Fibroblast of the aortic adventitia (primary cell): ENCODE measurements at places on chromosomes 1 and 21.

GRCh38 chr1:182406012-182406411 lies 5.5 kb upstream of the TEDDM1 start:
- DNase-seq, result no peak

DNA sequence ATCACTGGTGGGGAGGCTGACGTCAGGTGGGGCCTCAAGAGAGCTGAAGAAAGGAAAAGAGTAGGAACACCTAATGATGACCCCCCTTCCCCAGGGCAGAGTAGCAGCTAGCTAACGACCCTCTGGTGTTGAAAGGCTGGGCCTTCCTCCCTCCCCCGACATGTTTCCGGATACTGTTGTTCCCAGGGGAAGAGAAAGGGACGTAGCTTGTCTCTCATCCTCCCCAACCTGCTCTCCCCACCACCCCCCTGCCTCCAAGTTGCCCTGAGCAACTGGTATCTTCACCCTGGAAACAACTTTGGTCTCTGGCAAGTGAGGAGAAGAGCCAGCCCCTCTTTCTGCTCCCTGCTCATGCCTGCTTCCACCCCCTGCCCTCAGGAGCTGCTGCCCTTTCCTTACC lies 2.4 kb downstream of the SEMA6C start:
- no peak for DNase-seq

DNA sequence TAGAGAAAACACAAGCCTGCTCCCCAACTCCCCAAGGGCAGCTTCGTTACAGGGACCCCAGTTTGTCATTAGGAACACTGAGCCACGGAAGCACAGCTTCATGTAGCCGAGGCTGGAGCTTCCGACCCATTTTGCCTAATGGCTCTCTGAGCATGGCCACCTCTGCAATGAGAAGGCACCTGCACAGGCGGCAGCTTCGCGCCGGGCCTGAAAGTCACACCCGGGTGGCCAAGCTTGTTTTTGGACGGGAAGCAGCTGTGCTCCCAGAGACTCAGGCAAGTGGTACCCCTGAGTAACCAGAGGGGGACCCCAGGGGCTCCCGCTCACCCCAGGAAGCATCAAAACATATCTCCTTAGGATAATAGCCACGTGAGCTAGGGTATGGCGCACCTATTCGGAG lies 80.9 kb downstream of the SLC66A1 start:
- DNase-seq, result no peak

GRCh38 chr1:200163911-200164310 lies 136.4 kb downstream of the NR5A2 start:
- no peak for DNase-seq

- no peak for DNase-seq
These were observed 88.3 kb downstream of the S1PR1 start for GRCh38 chr1:101325144-101325543.

DNA sequence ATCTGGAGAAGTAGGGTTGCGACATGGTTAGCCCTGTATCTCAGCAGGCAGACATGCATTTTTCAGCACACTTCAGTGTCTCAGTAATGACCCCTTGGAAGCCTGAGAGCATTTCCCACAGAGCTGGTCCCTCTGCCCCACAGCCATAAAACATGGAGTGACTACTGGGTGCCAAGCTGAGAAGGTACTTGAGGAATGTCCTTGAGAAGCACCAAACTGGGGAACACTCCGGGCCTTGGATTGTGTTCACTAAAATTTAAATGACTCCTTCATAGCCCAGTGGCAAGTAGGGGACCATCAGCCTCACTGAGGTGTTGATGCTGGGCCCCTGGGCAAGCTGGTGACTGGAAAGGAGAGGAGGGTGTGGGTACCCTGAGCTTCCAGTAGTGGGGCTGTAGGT lies 54.7 kb downstream of the KCNJ6 start:
- no peak for DNase-seq

DNA sequence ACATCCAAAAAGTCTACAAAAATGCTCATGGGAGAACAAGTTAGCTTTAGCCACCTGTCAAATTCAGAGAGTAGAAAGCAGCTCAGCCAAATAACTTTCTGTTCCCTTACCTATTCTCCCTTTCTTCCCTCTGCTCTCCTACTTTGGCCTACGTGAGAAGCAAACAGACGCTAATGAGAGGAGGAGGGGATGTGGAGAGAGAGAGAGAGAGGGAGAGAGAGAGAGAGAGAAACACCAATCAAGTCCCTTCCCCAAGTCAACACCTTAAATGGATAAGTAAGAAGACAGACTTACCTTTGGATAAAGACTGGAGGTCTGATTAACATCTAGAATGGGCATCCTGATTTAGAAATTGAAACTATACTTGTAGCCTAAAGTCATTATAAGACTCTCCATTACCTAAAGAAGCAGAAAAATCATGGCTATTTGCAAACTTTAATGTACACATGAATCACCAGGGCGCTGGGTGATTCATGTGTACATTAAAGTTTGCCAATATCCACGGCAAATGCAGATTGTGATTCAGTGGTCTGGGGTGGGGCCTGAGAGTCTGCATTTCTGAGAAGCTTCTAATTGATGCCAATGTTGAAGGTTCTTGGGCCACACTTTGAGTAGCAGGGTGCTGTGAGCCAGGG lies 13.1 kb upstream of the DUSP12 start:
- DNase-seq, result peak; percentile 23

- DNase-seq, result no peak
These were observed 93.4 kb upstream of the SOD1 start for GRCh38 chr21:31566064-31566463.

GRCh38 chr1:1112237-1112985 lies 3.5 kb downstream of the C1orf159 start:
- no peak for DNase-seq

DNA sequence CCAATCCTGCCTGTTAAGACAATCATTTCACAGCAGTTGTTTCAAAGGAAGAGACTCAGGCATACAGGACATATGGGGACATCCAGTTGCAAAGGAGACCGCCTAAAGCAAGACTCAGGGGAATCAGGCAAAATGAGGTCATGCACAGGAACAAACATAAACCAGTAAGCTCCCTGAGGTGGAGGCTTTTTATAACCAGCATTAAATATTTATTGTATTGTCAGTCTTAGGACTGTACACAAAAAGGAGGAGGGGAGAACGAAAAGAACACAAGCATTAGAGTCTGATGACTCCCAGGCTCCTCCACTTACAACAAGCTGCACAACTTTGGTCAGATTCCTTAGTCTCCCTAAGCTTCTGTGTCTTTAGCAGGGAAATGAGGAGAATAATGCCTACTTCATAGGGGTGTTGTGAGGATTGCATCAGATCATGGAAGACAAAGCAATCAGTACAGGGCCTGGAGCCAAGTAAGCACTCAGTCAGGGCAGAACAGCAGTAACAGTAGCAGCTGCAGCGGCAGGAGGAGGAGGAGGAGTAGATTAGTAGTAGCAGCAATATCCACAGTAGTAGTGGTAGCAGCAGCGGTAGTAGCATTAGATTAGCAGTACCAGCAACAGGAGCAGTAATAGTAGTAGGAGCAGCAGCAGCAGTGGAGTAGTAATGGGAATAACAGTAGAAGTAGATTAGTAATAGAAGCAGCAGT lies 54.2 kb upstream of the SPATA6 start:
- peak; percentile 58 for DNase-seq

GRCh38 chr1:237467320-237467719 lies 423.4 kb downstream of the ZP4 start:
- DNase-seq, result no peak

DNA sequence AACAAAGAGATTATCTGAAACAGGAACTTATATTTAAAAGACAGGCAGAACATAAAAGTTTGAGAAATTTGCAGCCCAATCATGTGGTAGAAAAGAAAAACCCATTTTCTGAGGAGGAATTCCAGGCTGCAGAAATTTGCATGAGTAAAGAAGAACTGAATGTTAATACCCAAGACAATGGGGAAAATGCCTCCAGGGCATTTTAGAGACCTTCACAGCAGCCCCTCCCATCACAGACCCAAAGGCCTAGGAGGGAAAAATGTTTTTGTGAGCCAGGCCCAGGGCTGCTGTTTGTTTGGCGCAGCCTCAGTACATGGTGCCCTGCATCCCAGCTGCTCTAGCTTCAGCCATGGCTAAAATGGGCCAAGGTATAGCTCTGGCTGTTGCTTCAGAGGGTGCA lies 554.3 kb upstream of the CHRM3 start:
- DNase-seq, result no peak

- no peak for DNase-seq
These were observed 117.9 kb downstream of the AKT3 start for GRCh38 chr1:243731974-243732625.

DNA sequence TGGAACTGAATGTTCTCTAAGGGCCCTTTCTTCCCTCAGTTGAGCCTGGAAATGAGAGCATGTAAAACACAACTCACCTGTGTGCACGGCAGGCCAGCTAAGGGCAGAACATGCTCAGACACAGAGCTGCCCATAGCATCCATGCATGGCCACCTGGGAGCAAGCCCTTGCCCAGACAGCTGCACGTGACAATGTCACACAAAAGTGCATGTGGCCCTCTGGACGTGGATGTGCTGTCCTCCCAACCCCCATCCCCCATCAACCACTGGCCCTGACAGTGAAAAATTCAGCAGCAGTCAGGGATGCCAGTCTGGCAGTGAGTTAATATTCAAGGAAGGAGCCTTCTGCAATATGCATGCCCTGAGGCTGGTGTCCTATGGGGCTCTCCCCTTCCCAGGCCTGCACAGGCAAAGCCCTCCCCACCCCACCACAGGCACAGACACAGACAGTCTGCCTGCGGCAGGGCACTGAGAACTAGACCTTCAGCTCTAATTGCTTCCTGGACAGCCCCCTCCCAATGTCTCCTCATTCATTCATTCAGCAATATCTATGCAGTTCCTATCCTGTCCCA lies 14.6 kb upstream of the COL16A1 start:
- DNase-seq, result no peak

- no peak for DNase-seq
These were observed 46.1 kb downstream of the PUM1 start for GRCh38 chr1:31019401-31019800.

DNA sequence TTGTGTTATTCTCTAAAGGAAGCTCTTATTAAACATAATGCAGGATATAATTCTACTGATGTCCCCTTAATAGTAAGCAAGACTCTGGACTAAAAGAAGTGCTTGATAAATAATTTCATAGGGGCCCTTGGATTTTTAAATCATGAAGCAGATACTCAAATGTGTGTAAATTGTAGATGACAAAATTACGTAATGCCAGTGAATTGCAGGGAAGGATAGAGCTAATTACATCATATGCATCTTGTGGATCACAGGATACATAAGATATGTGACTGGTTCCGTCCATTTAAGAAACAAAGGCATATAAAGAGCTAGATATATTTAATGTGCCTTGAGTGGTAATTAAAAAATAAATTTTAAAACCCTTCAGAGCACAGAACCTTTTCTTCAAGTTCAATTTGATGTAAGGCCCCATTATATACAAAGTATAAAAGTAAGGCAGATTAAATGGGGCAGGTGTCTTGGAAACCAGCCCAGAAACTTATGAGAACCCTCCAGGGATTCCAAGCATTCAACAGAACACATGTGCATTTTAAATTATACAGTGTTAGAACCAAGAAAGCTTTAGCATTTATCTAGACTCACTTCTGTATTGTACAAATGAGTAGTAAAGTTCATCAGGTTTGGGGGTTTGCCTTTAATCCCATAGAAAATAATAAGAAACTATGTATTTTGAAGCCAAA lies 190.4 kb downstream of the NCAM2 start:
- peak; percentile 14 for DNase-seq

DNA sequence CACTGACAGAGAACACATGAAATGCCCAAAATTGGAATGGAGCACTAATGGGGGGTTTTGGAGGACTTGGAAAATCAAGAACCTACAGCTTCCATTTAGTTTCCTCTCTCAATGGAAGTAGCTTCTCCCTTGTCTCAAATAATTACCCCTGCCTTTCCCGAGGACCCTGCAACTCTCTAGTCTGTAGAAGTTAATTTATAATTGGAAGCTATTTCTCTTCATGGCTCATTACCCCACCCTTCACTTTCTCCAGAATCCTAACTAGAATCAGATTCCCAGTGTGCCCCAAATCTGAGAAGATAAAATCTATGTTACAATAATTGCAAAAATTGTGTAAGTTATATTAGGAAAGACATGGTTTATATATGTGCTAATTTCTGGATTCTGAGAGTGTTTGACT lies 181.5 kb upstream of the ATP1B1 start:
- no peak for DNase-seq

- DNase-seq, result no peak
These were observed 18.3 kb upstream of the PLEKHA6 start for GRCh38 chr1:204377800-204378668.

DNA sequence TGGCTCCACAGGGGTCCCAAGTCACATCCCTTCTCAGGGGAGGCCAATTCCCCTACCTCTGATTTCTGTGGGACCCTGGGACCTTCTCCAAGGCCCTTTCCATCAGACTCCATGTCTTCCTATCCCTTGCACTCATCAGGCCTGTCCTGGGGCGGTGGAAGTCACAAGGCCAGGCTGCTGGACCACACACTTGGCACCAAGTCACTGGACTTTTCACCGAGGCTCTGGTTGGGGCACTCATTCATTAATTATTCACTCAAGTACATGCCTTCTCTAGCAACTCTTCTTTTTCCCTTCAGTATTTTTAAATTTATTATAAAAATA lies 11.2 kb upstream of the FOXO6 start:
- no peak for DNase-seq

GRCh38 chr1:178382372-178382771 lies 114.4 kb downstream of the CLEC20A start:
- DNase-seq, result peak; percentile 3

DNA sequence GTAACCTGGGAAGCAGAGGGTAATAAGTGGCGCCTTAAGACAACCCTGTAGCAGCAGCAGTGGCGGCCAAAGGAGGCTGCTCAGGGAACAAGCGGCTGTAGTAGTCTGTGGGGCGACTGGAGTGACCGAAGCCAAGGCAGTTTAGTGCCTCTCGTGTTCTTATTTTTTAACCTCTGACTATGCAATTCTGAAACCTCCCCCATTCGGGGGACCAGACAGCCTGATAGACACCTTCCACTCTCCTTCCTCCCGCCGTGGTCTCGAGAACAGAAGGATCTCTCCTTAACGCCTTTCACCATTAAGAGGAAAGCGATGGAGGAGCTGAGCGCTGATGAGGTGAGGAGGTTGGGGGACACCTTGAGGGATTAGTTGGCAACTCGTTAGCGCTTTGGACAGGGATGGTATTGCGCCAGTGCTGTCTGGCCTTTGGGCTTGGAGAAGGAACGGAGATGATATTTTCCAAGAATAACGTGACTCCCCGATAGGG lies 644 bp downstream of the UBE4B start:
- DNase-seq, result peak; percentile 43

GRCh38 chr1:57072401-57073110 lies 106.7 kb upstream of the C8B start:
- no peak for DNase-seq

DNA sequence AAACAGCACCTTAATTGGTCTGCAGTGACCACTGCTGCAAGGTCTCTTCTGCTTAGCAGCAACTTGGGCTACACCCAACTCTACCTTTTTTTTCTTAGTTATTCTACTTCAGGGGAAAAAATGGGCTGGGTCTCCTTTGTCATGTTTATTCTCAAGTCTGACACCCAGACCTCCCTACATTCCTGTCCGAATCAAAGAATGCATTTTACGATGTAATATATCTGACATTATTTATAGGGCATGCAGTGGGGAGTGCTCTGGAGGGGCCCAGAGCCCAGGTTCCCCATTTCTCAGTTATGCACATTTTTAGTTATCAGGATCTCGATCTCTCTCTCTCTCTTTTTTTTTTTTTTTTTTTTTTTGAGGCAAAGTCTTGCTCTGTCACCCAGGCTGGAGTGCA lies 50.5 kb downstream of the OPTC start:
- DNase-seq, result no peak
